Brain (organoid and tissue), 16 donors: ENCODE measurements at places on chromosomes 6 and 20. TPM values are rescaled to one million over a fixed set of nuclear protein-coding genes. Genes with fewer than 3 reads are reported as not detected.

MTFR2 gene
- 5.8 TPM for polyA plus RNA-seq

ZCCHC3 gene
- polyA plus RNA-seq, result 19.7 TPM

FAM209B gene
- polyA plus RNA-seq, result not detected

TINAG gene
- not detected for polyA plus RNA-seq

GUCA1A gene
- 0.20 TPM for polyA plus RNA-seq
